ENCODE measurements at places on chromosomes 2 and 18. TPM values are rescaled to one million over a fixed set of nuclear protein-coding genes. Genes with fewer than 3 reads are reported as not detected.
A peak's percentile ranks its signal among the peaks of the same experiment; 100 is the strongest.

DNA sequence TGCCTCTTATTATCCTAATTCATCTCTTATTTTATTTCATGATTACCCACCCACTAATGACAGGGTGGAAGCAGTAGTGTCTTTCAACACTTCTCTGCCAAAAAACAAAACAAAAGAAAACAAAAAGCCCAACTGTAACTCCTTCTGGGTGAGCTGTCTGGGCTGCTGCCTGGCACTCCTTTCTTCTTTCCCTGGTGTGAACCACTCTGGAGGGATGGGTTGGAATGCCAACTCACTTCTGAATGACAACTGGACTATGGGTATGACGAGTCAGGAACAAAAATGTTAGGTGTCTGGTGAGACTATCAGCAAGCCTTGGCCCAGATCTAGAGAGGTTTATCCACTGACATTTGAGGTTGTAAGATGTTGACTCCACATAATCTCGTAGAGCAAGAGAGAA is 88.3 kb upstream of the ITGB6 start:
- no peak for DNase-seq

GRCh38 chr2:160974803-160975202 is 185.4 kb upstream of the TANK start:
- DNase-seq = no peak

- no peak for DNase-seq
These were observed 120.3 kb upstream of the ACAA2 start for GRCh38 chr18:49933530-49934128.

DNA sequence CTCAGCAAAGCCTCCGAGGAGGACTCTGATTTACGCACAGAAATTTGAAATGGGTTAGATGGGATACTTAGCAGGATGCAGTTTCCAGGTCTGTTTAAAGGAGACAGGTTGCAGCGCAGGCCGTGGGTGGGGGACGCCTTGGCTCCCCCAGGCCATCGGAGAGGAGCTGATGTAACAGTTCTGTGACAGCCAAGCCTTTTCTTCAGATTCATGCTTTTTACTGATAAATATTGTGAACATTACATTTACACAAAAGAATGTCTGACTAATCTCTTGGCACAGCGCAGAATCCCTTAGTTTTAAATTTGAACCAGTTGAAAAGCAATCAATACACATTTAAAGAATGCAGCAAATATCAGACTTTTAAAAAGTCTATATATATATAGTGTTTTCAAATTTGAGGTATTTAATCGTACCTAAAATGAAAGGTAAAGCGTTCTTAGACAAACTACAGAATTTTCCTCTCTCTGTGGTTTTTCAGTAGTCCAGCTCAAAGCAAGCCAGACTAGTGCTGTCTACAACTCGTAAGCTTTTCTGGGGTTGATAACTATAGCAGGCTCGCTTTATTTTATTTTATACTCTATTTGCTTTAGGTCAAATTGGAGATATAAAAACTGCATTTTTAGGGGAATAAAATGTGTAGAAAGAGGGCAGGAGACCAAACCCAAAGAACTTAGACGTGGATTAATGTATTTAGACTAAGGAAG is 221.9 kb downstream of the PIEZO2 start:
- DNase-seq = no peak

DNA sequence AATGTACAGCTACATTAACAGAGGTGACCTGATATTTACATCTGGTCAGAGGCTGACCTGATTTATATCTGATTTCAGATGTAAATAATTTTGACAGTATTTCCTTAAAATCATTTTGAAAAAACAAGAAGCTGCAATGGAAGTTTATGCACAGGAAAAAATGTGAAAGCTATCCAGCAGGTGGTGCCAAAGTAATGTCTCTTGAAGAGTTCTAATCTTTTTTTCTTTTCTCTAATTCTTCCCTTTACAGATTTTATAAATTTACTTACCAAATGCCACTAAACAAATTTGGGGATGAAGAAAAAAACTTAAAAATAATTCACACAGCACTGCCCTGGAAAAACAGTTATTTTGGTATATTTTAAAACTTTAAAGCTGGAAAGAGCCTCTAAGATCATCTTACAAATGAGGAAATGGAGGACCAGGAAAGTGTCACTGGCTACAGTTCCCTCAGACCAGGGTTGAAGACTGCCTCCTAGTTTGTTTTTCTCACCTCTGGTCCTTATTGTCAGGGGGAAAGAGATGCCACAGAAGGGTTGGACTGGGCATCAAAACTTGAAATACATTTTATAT is 16.4 kb upstream of the FBLN7 start:
- no peak for DNase-seq

DNA sequence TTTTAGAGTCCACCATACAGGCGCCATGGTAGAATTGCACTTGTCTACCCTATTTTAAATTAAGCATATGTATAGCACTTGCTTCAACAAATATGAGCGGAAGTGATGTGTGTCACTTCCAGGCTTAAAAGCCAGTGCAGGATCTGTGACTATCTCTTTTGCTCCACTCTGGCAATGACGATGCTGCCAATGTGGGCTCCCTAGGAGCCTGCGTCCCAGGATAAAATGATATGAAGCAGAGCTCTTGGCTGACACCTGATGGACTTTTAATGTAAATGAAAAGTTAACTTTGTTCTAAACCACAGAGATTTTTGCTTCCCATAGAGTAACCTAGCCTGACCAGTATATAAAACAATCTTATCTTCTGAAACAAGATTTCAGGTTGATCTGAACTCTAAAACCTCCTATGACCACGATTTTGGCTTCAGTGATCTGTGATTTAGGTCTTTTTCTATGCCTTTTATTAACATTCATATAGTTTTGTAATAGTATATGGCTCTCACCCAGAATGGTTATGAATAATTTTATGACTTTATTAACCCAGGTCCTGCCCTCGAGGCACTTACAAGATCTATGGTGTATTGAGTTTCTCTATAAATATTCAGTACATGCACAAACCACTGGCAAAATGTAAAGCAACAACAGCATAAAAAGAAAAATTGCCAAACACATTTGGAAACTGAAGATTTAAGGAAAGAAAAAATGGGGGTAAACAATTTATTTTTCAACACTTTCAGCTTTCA is 422.5 kb upstream of the PIK3C3 start:
- no peak for DNase-seq

- no peak for DNase-seq
These were observed 123.2 kb downstream of the DYSF start for GRCh38 chr2:71576541-71576940.

GRCh38 chr2:36587556-36587955 is 10.4 kb downstream of the FEZ2 start:
- DNase-seq = no peak

DNA sequence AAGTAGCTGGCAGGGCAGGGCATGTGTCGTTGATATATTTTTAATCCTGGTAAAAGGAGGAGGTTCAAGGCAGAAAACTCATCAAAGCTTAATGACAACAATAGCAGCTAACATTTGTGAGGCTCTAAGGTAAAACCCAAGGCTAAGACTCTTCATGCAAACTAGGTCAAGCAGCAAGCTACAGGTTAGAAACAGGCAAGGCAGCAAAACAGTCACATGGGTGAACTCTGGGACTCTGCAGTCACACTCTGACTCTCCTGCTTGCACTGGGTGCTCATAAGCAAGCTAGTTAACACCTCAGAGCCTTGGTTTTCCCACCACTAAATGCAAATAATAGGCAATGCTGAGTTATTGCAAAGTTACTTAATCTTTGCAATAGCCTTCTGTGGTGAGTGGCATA is 7.9 kb downstream of the IL1RN start:
- no peak for DNase-seq

DNA sequence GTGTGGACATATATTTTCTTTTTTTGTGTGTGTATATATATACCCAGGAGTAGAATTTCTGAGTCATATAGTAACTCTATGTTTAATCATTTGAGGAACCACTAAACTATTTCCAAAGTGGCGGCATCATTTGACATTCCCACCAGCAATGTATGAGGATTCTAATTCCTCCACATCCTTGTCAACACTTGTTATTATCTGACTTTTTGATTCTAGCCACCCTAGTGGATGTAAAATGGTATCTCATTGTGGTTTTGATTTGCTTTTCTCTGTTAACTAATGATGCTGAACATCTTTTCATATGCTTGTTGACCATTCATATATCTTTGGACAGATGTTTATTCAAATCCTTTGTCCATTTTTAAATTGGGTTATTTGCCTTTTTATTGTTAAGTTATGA is 120.3 kb downstream of the TGFA start:
- DNase-seq = no peak

- no peak for DNase-seq
These were observed 41.7 kb downstream of the FRZB start for GRCh38 chr2:182824767-182825158.

DNA sequence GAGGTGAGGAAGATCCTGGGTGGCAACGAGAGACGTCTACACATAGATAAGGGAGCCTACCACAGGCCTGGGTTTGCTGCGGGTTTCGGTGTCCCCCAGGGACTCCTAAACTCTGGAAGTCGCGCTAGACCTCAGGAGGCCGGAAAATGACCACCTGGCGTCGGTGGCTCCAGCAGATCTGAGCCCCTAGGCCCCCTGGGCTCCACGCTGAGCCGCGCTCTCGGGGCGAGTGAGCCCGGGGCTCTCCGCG is 987 bp upstream of the DLX1 start:
- DNase-seq = no peak

DNA sequence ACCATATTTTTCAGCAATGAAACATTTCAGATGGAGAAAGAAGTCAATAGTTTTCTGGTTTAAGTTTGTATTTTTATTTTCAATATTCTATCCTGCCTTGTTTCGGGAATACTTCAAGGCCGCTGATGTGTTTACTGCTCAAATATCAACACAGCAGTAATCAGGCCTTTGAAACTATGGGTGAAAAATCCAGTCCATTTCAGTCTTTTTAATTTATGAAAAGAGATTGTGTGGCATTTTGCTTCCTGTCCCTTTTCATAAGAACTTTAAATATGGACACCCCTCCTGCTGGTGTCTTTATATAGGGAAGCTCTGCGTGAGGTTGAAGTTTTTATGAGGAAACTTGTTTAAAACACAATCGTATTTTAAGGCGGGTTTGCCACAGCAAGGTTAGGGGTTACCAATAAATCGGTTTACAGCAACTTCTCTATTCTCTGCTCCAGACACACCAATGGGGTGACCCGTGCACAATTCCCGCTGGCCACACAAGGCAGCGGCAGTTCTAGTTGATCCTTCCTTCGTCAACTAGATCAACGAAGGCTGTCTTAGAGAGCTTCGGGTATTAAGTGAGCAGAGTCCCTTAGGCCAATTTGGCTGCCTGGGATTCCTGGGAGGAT is 1.2 kb upstream of the TANC1 start:
- no peak for DNase-seq

DNA sequence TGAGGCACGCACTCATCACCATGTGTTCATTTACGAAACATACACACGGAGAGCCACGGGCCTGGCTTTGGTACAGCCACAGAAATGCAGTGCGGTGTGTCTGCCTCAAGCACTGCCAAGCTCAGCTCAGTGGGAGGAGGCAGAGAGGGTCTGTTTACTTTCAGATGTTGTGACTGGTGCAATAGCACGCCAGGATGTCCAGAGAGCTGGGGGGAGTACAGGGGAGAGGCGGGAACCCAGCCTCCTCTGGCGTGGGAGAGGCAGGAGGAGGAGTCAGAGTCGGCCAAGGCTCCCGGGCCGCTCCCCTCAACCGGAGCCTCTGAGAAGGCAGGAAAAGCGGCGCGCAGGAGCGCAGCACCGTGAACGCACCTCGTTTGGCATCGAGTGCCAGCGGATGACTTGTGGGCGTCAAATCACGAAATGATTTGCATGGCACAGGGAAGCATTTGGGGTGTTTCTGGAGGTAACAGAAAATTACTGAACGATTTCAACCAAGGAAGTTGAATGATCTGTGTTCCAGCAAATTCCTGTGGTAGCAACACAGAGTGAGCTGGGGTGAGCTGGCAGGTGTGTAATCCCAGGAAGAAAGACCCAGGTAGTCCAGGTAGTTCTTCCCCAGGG is 143.0 kb downstream of the ZNF516 start:
- peak; percentile 79 for DNase-seq

DNA sequence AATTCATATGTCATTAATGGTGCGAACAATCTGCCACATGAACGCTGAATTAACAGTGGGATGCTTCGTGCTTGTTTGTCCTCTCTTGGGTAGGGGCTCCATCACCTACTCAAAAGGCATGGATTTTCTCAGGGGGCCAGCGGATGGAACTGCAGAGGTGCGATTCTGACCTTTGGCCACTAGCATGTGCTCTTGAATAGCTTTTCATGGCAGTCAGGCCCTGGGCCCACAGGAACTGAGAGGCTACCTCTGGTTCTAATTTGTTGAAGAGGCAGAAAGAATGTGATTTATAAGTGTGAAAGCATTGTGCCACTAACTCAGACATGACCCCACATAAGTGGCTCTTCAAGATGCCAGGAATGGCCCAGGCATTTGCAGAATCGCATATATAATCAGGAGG is 283.2 kb downstream of the INSIG2 start:
- no peak for DNase-seq

DNA sequence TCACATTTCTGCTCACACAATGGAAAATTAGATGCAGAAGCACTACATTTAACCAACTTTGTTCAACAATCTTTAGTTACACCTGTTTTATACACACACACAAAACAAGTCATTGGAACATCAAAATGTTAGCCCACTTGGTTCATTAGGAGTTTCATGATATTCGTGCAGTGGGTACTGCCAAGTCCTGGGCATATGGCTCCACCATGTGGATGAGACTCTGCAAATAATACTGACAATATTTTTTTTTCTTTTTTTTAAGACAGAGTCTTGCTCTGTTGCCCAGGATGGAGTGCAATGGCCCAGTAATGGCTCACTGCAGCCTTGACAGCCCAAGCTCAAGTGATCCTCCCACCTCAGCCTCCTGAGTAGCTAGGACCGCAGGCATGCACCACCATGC is 34.5 kb upstream of the GRB14 start:
- DNase-seq = no peak

- DNase-seq = no peak
These were observed 46.8 kb downstream of the RNF138 start for GRCh38 chr18:32138332-32138982.

GRCh38 chr2:21779786-21780185 is 656.0 kb downstream of the TDRD15 start:
- no peak for DNase-seq

GRCh38 chr2:86123328-86123925 is 17.4 kb downstream of the PTCD3 start:
- DNase-seq = no peak

- DNase-seq = no peak
These were observed 68.5 kb downstream of the PIGN start for GRCh38 chr18:62118328-62118727.

DNA sequence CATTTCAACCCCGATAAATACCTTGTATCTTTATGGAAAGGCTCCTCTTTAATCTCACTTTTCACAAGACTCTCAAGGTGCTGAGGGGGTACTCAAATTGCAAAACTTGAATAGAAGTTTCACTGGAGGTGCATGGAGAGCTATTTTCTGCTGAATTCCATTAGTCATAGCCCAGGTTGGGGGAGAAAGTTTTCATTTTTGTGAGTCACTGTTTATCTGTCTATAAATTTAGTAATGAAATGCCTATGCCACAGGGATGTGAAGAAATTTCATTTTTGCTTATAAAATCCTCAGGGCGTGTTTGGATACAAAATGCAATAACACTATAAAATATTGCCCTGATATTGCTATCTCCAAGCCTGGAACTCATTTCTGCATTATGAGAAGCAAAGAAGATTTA is 346.3 kb downstream of the LRATD1 start:
- DNase-seq = no peak

Gene DSC3
- total RNA-seq = 0.65 TPM

Gene RAB11FIP5
- 38.1 TPM for total RNA-seq

Gene MARCO
- 0.92 TPM for total RNA-seq

Gene SEC11C
- total RNA-seq = 24.3 TPM

Gene PLGLB1
- 3.2 TPM for total RNA-seq

Gene CD8B2
- not detected for total RNA-seq

Gene COL4A4
- 3.0 TPM for total RNA-seq

Gene KLHL41
- total RNA-seq = 90.5 TPM

Gene IL1B
- 0.48 TPM for total RNA-seq

Gene EGR4
- total RNA-seq = not detected

All from cardiac septum (tissue), 1 donor.